ENCODE measurements at places on chromosomes 6 and 20. TPM values are rescaled to one million over a fixed set of nuclear protein-coding genes. Genes with fewer than 3 reads are reported as not detected.
A peak's percentile ranks its signal among the peaks of the same experiment; 100 is the strongest.

DNA sequence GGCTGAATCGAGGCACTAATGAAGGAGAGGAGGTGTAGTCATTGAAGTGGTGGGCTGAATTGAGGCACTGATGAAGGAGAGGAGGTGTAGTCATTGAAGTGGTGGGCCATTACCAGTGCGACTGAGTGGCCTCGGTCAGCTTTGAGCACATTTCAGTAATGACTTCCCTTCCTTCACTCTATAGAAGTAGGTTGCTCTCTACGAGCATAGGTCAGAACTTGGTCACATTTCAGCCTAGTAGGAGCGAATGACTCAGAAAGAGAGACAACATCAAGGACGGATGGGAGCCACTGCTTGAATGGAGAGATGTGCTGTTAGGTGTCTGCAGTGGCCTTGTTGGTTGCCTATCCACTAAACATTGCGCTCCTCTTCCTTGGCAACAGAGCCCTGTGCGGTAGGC, 39.5 kb downstream of the ZDHHC14 start:
- DNase-seq, result no peak

DNA sequence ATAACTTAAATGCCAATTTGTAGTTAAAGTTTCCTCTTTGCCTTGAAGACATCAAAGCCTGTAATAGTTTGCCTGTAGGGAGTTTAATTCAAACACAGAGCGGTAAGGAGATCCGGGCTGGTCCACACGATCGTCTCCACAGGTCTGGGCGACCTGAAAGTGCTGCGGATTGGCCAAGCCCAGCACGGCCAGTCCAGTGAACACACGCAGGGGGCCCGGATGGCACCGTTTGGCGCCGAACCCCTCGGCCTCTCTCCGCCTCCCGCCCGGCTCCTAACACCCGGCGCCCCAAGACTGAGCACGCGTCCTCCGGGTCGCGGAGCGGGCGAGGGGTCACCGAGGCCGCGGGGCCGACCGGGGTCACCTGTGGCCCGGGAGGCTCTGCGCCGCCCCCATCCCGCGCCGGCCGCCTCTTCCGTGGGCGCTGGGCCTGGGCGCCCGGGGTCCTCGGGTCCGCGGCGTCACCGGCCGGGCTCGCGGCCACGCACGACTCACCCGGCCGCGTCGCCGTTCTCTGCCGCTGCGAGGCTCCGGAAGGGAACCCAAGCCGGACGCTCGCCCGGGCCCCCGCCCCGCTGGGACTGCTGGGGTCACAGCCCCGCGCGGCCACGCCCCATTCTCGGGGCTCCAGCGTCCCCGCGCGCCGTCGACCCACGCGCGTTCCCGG, 481 bp downstream of the SERPINB6 start:
- DNase-seq, result no peak

The DAAM2 gene
- total RNA-seq, result not detected

DNA sequence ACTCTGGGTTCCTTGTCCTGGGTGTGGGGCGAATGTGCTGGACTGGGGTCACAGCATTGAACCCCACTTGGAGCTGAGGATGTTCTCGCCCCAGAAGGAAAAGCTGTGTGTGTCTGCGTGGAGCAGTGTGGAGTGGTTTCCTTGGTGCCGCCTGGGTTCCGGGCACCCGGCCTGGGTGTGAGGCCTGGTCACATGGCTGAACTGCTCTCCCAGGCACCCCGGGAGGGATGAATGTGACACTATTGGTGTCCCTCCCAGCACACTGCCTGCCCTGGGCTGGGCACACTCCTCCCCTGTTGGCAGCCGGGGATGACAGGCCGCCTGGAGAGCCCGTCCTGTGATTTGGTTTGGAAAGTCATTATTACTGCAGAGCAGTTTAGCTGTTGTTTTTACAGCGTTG, 12.3 kb downstream of the MYT1 start:
- no peak for DNase-seq

DNA sequence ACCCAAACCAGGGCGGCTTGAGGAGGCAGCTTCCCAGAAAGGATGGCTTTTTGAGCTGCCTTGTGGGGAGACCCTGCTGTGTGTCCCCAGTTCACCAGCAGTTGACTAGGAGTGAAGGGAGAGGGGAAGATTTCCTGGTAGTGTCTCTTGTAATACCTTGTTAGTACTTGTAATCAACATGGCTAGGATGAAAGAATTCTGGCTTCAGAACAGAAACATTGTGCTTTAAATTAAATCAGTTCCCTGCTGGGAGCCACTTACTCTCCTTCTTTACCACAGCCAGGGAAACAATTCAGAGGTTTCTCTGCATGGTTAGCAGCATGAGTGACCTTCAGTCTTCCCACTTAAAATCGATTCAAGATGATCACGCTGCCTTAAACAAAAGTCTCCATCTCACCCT, 525.4 kb upstream of the ID4 start:
- DNase-seq, result no peak

DNA sequence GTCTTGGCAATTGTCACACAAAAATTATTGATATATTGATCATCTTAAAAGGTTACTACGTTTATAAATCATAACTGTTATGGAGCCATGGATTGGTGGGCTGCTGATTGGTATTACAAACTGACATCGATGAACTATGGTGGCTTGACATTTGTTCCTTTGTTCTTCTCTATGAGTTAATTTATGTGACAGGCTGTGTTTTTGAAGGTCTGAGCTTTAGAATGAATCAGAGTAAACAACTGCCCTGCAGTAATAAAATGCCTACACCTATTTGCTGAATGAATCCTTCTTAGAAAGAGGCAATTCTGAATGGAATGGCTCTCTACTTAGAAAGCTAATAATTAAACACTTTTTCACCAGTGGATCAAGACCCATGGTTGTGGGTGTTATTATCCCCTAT, 506.3 kb upstream of the SPTLC3 start:
- DNase-seq, result no peak

The SOBP gene
- total RNA-seq, result 0.22 TPM

The TFAP2C gene
- total RNA-seq, result 34.8 TPM

DNA sequence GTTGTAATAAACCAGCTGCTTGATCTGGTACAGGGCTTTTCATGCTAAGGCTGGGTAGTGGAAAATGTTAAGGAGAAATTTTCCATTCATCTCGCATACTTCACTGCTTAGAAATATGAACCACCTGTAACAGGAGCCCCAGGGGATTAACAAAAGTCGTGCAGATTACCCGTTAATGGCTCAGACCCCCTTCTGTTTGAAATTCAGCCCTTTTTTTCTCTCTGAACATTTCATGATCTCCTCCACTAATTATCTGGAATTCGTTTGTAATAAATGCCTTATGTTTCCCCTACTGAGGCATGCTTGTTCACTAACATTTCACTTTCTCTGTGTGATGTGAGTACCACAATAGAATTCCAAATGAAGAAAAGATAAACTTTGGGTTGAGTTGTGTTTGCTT, 336.4 kb upstream of the HSF2 start:
- no peak for DNase-seq

- DNase-seq, result no peak
These were observed 12.7 kb upstream of the SMOC2 start for GRCh38 chr6:168428052-168428826.

The DEFB113 gene
- total RNA-seq, result not detected

DNA sequence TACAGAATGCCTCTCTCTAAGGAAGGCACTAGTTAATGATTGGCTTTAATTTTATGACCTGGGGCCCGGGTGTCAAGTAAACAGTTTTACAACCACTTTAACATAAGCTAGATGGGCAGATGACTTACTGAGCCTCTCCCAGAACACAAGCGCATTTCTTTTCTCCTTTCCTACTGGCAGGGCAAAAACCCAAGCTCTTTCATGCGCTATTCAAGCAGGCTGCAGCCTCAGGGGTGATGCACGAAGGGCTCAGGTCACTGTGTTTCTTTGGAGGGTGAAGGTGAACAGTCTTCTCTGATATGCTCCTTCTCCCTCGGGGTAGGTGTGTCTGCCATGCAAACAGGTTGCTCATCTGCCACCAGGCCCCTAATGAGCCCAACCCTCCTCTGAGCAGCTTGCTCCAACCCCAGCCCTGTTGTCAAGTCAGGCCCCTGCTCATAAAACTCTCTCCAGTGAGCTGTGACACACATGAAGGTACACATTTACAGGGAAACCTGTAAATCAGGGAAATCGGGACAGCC, 73.5 kb upstream of the CDH4 start:
- no peak for DNase-seq

DNA sequence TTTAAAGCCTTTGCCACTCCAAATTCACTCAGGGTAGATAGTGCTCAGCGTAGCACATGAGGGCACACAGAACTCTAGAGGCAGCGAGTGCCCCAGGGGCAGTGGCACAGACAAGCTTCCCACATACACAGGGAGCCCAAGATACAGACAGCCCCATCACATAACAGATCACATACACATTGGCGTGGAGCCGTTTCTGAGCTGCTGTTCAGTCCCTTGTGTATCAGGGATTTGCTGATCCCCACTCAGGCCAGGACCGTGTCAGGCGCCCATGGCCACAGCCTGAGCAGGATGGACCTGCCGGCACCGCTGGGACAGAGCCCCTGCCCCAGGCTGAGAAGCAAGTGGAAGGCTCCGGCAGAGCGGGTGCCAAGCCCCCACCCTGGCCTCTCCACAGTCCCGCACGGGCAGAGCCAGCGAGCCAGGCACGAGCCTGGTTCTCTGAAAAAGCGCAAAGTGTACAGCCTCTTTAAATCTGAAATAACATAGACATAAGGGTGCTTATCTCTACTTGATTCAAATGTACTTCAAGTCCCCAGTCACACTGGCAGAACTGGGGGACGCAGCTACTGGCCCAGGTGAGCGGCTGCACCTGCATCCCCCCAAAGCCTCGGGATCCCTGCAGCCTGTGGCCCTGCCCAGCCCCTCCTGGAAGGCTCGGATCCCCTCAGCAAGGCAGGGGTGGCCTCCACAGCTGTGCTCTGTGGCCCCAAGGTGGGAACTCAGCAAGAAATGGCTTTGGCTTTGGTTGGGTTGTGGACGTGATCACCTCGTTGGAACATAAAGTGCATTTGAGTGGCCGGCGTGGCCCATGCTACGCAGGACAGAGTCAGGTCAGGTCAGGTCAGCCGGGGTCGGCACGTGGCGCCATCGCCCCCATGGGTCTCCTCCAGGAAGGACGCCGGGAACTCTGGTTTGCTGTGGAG, 231.3 kb downstream of the ERMARD start:
- no peak for DNase-seq

DNA sequence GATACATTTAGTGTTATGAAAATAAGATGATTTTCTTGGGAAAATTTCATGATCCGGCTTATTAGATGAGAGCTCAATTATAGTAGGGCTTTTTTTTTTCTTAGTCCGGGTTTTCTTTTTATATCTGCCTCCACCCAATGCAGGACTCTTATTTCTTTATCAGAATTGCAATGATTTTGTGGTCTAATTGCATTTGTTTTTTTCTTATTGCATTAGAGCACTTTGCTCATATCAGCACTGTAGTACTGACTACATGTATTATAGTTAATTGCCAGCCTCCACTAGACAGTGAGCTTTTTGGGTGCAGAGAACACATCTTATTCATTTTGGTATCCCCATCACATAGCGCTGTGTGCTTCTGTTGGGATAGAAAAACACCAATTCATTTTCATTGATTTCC, 50.0 kb downstream of the FBXO5 start:
- no peak for DNase-seq

DNA sequence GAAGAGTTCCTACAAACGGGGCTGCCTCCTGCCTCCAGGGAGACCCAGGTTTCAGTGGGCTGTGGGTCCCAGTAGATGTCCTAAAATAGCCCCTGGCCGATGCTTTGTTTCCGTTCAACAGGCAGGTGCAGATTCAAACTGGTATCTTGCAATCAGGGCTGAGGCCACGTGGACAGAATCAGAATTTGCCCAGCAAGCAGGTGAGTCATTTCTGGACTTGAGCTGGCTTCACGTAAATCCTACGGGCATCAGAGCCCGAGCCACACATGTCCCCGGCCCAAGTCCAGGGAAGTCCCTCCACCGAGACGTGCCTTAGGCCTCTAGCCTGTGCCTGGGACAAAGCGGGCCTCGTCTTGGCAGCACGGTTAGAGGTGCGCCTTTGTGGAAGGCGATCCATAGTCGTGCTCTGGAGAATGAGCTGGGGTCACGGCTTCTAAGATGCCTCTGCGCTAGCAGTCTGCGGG, 101.6 kb upstream of the FRMD1 start:
- DNase-seq, result no peak

GRCh38 chr6:111992851-111993250, 61.1 kb upstream of the CCN6 start:
- DNase-seq, result no peak

DNA sequence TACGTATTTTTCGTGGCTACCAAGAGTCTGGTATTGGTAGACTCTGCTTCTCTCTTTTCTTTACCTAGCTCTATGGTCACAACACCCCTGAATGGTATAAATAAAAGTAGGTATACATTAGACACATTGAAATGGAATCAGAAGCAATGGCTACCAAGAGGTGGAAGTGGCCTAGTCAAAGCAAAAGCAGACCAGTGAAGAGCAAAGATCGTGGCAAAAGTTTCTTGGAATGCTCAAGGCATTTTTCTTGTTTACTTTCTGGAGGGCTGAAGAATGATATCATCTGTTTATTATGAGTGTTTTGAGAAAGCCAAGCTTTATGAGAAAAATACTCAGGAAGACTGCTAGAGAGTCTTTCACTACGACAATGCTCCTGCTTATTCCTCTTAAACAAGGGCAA, 28.6 kb upstream of the MOCS1 start:
- no peak for DNase-seq

GRCh38 chr6:107627969-107628368, 138.1 kb downstream of the SOBP start:
- DNase-seq, result peak; percentile 16

DNA sequence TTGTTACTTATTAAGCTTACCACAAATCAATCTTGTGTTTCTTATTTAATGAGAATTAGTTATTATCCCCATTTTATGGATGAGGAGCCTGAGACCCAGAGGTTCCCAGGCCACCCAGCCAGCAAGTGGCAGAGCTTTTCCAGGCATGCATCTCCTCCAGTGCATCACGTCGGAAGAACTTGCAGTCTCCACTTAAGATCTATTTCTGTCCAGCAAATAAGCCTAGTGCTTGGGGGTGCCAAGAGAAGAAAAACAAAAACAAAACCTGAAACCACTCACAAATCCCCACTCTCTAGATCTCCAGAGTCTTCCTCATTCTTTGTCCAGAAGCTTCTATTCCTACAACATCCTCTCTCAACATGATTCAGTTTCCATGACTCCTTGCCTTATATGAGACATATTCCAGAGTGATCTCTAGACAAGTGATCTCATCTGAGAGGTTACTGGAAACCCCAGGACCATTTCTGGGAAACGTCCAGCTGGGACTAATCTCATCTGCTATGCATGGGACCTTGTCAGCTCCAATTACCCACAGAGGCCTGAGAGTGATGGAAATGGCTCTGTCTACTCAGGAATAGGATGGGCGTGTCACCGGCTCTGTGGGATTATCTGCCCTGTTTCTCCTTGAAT, 4.1 kb downstream of the GUCA1B start:
- no peak for DNase-seq

- no peak for DNase-seq
These were observed 9.0 kb upstream of the EXOC2 start for GRCh38 chr6:701700-702479.

All from PC-9 (cell line).